KBM-7 (cell line): ENCODE measurements at places on chromosomes 4 and X.

- DNase-seq = peak; percentile 51
Measured at GRCh38 chr4:1011022-1011665, at the start of gene FGFRL1. Gene FGFRL1 (plus strand): TSS chr4:1011626. CDS start chr4:1012486, 860 bp downstream.

GRCh38 chr4:157994863-157995262 is 178.0 kb downstream of the GASK1B start:
- DNase-seq = no peak

DNA sequence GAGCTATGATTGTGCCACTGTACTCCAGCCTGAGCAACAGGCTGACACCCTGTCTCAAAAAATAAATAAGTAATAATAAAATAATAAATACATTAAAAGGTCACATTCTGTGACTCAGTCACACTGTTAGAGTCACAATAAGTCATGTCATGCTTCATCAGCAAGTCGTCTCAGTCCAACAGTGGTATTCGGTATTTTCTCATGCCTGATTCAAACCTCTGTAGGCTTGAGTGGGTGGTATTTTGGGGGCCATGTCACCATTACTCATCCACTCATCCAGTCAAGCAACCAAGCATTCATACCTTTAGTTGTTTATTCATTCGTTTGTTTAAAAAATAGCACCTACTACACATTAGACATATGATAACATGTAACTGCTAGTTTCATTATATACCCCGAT is 46.9 kb downstream of the SUPT20HL2 start:
- no peak for DNase-seq

- DNase-seq = no peak
Measured at GRCh38 chr4:154478128-154478527, 13.5 kb downstream of the DCHS2 start.

GRCh38 chr4:17898553-17899055 is 87.8 kb downstream of the NCAPG start:
- DNase-seq = no peak

- peak; percentile 30 for DNase-seq
Measured at GRCh38 chr4:137124278-137124932, 407.9 kb downstream of the PCDH18 start.

DNA sequence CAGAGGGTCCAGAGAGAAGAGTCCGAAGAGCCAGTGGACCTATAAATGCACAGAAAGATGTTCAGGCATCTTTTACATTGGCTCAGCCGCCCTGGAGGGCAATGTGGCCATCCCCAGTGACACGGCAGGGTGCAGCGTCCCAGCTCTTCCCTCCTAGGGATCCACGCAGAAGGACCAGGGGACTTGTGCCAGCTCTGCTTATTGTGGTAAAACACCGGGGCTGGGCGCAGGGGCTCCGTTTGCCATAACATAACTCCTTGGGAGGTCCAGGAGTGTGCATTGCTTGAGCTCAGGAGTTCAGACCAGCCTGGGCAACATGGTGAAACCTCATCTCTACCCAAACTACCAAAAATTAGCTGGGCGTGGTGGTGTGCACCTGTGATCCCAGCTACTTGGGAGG is 70.2 kb downstream of the CPZ start:
- no peak for DNase-seq

DNA sequence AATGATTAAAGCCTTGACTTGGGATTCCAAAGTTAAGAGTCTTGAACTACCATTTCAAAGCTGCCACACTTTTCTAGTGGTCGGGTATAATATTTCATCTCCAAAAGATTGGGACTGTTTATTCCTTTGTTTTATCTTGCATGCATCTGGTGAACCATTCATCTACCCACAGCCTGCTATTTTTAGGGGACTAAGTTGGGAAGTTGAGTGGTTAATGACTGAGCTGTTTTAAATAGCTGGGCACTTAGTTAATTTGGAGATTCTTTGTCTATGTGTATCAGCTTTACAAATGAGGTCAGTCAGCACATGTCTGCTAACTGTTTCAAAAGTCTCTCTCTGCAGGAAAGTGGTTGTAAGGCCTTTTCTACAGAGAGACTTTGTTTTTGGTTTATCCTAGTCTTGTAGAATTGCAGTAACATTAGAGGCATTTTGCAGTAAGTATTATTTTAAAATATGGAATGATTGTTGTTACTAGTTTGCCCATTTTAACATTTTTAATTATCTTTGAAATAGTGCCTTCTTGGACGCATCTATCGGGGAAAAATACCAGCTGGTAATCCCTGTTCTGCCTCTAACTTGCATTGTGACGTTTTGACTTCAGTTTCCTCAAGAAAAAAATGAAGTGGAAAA is 8.2 kb downstream of the BMP2K start:
- DNase-seq = peak; percentile 55

- no peak for DNase-seq
Measured at GRCh38 chrX:119735467-119735866, 22.9 kb upstream of the SOWAHD start.

DNA sequence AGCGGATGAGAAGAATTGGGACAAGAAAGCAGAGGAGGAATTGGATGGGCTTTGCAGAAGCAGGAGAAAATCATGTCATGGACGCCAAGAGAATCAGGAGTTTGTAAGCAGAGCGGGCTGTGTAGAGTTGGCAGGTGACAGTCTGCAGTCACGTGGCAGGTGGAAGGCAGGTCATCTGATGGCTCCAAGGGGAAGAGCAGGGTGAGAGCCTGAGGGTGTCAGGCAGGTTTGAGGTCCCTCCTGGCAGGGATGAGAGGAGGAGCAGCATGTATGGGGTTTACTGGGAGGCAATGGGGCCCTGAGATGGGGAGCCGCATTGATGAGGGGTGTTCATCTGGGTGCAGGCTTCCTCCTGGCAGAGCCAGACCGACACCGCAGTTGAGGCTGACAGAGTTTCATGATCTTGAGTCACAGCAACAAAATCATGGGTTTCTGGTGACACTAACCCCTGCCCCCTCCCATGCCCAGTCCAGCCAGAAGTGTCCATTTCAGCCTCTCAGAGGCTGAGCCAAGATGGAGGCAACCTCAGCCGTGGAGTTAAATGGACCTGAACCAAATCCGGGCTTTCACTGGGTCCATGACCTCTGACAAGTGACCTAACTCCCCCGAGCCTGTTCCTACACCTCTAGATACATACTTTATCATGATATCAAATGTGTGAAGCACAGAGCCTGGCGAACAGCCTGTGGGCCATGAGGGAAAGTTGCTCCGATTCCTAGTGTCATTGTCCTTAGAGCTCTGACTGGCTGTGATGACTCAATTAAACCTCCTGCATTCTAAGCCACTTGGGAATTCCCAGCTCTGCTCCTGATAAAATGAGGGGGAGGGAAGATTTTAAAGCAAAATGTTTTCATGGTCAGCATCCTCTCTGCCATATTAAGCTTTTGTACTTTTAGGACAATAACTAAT is 36.1 kb downstream of the EVC start:
- no peak for DNase-seq

DNA sequence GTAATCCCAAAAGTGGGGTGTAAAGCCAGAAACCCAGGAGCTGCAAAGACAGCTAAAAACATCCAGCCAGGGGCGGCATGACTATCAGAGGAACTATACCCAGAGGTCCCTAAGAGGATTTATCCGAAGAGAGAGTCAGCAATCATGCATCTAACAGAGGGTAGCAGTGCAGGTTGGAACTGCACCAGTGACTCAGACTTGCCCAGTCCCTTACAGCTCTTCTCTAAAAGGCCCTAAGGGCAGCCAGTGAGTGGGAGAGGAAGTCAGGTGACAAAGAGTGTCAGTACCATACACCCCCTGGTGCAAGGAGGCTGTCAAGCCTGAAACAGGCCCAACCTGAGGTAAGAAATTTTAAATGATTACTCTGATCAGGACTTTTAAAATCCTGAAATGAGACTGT is 88.1 kb downstream of the CAMK2D start:
- no peak for DNase-seq

DNA sequence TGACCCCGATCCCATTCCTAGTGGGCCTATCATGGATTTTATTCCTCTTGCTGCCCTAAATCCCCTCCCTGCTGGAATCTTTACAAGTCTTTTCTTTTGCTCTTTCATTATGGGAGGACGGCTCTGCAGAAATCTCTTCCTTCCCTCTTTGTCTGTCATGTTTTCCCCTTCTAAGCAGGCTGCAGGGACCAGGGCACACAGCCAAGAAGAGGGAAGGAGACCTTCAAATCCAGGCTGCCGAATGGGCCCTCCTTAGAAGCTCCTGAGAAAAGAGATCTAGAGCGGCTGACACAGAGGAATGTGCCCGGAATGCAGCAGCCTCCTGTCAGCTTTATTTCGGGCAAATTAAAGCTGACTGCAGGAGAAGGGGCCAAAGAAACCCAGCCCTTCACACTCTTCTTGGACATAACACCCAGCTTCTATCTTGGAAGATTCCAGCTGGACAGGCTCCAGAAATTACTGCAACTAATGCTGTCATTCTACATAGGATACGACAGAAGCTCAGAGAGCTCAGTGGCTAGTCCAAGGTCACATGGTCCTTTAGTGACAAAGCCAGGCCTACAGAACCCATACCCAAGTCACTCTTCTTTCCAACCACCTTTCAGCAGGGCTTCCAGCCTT is 187.8 kb upstream of the NHS start:
- DNase-seq = no peak

DNA sequence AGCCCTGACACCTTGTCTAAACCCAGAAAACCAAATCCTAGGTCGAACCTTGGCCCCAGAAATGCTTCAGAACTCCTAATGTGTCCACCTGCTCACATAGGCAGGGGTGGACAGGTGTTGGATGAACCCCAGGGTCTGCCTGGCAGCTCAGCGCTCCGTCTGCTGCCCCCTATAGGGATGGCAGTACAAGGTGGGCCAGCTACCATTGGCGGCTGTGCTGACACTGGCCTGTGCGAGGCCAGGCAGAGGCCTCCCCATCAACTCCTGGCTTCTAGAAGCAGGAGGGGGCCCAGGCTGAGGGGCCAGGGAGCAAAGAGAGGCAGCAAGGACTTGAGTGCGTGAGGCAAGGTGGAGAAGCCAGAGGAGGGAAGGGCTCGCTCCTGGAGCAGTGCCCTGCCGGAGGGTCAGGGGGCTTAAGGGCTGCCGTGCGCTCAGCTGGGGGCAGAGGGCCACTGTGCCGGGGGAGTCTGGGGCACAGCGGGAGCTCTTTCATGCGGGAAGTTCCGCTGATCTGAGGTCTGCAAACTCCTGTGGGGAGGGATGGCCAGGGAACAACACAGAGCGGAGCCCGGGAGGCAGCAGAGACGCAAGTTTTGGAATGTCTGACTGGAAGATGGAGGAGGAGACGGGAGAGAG is 20.6 kb downstream of the CCNQ start:
- DNase-seq = no peak

DNA sequence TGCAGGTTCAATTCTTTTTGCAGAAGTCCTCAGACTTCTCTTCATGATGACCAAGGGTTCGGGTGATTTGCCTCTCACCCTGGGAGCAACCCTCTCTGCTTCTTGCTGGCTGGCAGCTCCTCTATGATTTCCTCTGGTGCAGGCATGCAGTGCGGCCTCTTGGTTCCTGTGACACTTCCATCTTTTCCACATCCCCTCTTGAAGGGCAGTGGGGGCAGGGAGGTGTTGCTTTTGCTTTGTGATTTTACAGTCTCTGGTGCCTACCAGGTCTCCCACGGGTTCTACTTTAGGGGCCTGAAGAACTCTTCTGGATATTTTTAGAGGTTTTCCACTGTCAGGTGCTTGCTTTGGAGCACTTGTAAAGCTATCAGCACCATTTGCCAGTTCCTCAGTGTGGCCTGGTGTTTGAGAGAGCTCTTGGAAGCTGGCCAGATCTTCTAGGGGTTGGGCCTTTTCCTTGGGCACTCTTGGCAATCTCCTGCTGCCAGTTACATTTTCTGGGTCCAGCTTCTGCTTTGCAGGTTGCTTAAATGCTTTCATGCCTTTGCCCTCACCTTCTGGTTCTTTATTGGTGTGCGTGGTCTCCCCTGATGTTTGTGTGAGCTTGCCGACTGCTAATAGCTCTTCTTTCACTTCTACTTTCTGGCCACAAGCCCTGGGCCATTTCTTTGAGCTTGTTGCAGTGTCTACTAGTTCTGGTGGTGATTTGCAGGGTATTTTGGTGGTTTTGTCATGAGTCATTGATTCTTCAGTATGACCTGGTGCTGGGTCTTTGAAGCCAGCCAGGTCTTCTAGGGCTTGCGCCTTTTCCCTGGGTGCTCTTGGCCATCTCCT is 11.5 kb upstream of the CHST7 start:
- DNase-seq = peak; percentile 67

DNA sequence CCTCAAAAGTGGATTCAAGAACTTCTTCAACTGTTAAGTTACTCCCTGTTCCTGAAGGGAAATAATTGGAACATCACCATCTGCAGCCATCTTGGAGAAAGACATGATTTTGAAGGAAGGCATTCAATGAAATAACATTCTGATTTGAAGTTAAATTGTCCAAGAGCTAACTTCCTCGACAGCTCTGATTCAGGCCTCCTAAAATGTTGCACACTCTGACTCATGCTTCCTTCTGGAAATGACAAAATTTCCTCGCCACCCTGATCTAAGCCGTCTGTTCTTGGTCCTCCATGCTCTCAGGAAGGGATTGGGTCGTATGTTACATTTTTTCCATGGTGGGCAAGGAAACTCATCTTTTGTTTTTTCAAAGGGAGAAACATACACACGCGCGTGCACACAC is 496.9 kb upstream of the DIPK2B start:
- DNase-seq = no peak

DNA sequence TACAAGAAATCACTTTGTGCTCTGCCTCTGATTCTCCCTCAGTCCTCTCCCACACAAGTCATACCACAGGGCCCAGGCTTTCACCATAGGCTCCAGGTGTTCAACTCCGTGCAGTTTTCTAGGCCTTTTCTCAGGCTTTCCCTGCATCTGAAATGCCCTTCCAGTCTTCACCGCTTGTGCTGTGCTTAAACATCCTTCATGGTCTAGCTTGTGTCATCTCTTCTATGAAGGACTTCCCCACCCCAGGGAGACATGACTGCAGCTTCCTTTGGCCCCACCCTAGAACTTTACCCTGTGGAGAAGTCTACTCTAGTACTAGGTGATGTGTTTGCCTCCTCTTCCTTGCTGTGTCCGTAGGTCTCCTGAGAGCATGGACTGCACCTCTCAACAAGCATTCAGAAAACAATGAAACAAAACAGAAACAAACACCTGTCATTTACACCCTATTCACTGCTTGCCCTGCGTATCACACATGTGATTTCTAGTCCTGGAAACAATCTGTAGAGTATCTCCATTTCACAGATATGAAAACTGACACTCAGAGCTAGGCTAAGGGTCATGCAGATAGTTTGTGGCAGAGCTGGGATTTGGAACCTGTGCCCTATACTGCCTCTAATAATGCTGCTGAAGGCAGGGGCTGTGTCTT is 22.7 kb upstream of the LEF1 start:
- no peak for DNase-seq

GRCh38 chr4:1752284-1753041 is 31.1 kb downstream of the TACC3 start:
- no peak for DNase-seq

GRCh38 chrX:106780264-106780663 is 22.2 kb upstream of the TBC1D8B start:
- DNase-seq = no peak

- no peak for DNase-seq
Measured at GRCh38 chrX:48918301-48918642, 552 bp downstream of the PIM2 start.

GRCh38 chrX:39333451-39333850 is 532.2 kb downstream of the MID1IP1 start:
- no peak for DNase-seq

DNA sequence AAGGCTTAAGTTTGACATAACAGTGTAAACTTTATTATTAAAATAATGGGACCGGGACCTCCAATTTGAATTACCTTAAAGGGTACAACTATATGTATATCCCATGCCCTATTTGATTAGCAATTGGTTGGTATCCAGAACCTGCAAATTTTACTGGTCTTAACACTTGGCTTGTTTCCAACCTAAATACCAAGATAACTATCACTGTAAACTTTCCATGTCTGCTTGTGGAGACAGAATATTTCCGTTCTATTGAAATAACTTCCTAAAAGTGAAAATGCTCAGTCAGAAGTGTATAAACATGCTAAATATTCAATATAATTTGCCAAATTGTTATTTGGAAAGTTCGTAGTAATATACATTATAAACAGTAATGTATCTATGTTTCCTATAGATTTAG is 154.0 kb downstream of the TMEM47 start:
- DNase-seq = no peak
